ENCODE measurements at places on chromosomes 5 and 9.

- DNase-seq, result no peak
Observed at GRCh38 chr5:31361234-31361633, 167.7 kb downstream of the CDH6 start.

DNA sequence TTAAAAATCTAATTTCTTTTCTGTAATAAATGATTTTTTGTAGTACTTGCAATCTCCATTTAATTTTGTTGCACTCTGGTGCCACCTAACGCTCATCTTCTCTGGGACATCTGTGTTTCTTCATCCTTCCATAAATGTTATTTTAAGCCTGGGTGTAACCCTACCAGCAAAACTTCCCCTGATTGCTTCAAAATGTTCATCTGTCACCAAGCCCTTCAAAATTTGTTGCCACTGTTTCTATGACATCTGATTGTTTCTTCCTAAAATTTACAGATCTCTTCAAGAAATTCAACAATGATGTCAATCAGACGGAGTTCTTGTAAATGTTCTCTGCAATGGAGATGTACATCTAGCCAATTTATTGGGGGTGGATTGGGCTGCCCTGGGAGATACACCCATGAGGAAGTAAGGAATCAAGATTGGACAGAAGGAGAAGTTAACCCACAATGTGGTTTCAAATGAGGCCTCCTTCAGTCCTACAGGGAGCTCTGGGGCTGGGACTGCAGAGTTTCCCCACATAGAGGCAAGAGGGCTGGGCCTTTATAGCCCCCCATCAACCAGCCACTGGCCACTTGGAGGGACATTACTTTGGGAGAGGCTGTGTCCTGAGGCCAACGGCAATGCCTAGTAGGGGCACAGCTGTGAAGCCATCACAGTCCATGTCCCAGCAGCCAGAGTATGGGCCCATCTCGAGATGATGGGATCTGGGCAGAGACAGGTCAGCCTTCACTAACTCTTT, 23.3 kb downstream of the MCTP1 start:
- DNase-seq, result peak; percentile 21

DNA sequence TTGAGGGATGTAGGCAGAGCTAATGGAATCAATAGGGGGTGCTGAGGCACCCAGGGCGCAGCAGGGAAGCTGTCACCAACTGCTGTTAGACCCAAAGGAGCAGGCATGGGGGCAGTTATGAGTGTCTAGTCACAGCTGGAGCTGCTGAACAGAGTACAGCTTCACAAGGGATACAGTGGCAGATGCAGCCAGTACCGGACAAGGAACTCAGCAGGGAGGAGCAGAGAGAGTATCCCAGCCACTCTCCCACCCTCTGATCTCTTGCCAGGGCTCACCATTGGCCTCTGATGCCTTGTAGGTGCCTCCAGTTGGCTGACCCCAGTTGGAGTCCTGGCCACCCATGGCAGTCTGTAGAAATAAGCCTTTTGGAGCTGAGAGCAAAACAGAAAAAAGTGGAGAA, 42.6 kb upstream of the HSPB3 start:
- no peak for DNase-seq

GRCh38 chr9:83266331-83266665, 203.4 kb upstream of the RASEF start:
- no peak for DNase-seq

- no peak for DNase-seq
Observed at GRCh38 chr5:89320421-89321277, 437.7 kb upstream of the MEF2C start.

- DNase-seq, result no peak
Observed at GRCh38 chr9:73166468-73166867, 14.8 kb downstream of the ANXA1 start.

All from SHP77 (cell line).